ENCODE measurements at places on chromosomes 3 and 15.

DNA sequence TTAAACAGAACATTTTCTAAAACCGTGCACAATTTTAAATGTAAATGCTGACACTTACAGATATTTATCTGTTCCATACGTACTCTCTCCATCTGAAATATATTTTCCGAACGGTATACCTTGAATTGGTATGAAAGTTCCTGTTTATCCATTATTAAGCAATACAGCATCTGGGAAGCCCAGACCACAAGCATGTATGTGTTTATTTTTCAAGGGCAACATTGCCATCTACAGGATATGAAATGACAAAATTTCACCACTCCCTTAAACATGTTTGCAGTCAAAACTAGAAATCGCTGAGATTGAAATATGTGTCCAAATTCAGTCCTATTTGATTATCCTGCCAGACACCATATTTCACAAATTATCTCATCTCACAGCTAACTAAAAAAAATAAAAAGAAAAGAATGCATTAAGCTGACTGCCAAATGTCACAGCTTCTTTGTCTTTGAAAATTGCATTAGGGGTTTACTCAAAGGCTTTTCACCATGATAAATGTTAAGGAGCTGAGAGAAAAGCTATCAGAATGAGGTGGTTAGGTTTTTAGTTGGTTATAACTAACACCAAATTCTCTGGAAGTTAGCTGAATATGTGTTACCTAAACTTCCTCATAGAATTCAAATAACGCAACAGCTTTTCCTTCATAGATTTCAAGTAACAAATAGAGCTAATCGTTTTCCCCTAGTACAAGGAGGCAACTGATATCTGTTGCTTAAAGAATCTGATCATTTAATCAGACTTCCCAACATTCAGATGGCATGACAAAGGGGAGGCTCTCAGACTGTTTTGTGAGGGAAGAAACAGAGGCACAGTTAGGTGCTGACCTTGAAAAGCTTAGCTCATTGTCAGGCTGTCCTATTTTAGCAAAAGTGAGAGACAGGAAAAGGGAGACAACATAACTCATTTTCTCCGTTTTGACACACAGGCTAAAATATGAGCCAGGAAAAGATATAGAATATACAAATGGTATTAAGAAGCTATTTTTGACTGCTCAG is 533.1 kb downstream of the TBL1XR1 start:
- DNase-seq: no peak

- DNase-seq: no peak
These were observed 16.1 kb upstream of the OR5AC2 start for GRCh38 chr3:98070840-98071239.

GRCh38 chr3:16498130-16498890 is 15.2 kb downstream of the RFTN1 start:
- no peak for DNase-seq

- DNase-seq: no peak
These were observed 56.5 kb downstream of the HEG1 start for GRCh38 chr3:124999317-124999716.

DNA sequence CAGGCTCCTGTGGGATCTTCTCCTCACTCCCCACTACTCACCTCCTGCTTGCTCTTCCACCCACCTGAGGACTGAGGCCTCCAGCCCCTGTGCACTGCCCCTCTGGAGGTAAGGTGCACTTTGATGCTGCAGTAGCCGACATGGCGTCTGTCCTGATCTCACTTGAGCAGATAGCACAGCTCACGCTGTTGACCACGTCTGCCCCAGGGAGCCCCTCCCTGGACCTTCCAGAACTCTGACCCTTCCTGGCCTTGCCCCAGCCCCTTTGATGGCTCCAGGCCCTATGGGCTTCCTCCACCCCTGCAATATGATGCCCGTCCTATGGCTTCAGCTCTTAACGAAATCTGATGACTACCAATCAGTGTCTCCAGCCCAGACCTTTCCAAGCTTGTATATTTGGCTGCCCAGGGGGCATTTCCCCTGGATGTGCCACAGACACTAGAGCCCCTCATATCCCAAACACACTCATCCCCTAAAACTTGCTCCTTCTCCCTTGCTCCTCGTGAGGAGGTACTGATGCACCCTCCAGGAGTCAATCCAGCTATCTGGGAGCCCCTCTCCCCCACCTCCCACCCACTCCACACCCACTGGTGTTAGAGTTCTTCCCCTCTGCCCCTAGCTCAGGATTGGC is 27.1 kb downstream of the KY start:
- no peak for DNase-seq

DNA sequence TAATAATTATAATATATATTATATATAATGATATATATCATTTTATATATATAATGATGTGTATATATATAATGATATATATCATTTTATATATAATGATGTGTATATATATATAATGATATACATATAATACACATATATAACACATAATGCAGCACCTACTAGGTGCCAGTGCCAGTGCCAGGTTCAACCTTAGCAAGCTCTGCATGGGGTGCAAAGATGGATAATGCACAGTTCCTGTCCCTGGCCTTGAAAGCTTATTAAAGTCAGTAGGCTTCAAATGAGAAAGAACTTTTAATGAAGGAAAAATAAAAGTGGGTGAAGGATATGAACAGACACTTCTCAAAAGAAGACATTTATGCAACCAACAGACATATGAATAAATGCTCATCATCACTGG is 192.7 kb upstream of the SLC2A2 start:
- no peak for DNase-seq

DNA sequence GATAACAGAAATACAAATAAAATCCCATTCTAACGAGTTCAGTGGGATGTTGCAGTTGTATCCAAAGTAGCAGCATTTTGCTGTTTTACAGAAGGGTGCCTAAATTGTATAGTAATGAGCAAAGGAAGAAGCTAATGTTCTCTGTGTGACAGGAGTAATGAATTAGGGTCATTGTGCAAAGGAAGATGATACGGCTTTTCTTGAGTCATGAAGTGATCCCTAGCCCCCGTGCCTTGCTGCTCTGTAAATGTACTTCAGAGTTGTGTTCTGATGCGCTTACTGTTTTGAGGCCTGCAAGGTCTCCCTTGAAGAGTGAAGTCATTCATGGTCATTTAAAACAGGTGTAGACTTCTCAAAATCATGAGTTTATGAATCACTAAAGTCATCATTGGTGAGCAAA is 37.9 kb downstream of the ATP1B3 start:
- no peak for DNase-seq

- DNase-seq: no peak
These were observed 921.4 kb downstream of the MCTP2 start for GRCh38 chr15:95152741-95153140.

DNA sequence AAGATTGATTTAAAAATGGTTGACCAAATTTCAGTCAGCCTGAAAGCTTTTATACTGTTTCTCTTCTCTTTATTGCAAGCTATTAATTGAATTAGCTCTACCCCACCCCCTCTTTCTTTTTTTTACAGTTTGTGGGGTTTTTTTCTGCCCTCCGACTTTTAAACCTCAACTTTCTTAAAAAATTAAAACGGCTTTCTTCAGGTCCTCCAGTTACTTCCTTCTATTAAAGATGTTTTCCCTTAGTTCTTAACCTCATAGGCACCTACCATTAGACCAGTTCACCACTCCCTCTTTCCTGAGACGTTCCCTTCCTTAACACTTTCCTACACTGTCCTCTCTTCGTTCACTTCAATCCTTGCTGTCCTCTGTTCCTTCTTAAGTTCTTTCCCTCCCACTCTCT is 52.4 kb downstream of the ATP8B4 start:
- DNase-seq: no peak

GRCh38 chr3:135908225-135908624 is 57.3 kb upstream of the PPP2R3A start:
- DNase-seq: no peak

DNA sequence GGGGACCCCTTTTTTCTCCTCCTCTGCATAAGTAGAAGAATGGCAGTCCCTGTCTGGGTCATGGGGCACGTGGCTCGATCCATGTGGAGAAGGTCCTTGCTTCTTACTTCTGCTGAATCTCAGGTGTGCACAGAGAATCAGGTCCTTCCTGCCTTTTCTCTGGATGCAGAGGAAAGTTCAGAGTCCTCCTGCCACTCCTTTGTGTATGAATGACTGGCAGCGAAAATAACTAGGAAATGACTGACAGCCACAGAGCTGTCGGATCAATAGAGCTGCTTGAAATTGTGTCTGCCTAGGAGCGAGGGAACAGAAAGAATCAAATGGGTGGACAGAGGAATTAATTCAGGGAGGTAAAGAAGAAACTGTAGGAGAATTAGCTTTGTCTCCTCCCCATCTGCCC is 49.6 kb upstream of the ROPN1 start:
- no peak for DNase-seq

GRCh38 chr15:90970274-90970673 is 15.6 kb downstream of the RCCD1 start:
- no peak for DNase-seq

DNA sequence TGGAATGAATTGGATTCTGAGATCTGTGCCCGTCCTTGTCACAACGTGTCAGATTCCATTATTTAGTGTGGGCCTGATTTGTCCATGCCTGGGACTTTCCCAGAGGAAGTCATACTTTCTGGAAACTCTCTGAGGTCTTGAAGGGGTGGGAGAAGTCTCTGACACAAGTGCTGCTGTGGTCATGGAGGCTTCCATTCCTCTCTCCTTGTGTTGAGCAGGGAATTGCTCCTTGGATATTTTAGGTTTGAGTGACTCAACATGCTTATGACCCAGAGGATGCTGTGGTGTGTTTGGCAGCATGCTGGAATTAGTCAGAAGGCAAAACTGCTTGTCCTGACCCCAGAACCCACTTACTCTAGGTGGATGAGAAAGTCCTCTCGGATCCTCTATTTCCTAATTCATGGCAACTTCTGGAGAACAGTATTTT is 132.1 kb downstream of the LPP start:
- no peak for DNase-seq

- no peak for DNase-seq
These were observed 2.9 kb downstream of the TPM1 start for GRCh38 chr15:63045465-63045840.

DNA sequence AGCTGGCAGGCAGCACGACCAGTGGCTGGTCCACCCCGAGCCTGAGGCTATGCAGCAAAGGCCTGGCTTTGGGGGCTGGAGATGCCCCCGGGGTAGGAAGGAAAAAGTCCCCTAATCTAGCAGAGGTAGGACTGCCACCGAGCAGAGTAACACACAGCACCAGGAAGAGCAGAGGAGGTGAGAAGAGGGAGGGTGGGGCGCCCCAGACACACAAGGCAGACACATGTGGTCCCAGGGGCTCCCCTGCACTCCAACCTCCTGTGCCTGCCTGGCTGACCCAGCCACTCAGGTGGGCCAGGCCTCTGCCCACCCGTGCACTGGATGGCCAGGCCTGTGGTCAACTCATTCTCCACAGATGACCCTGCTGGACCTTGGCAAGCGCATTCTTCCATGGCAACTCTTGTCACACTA is 112.4 kb downstream of the ADCY5 start:
- DNase-seq: no peak

GRCh38 chr15:38842226-38842625 is 277.6 kb upstream of the RASGRP1 start:
- no peak for DNase-seq

DNA sequence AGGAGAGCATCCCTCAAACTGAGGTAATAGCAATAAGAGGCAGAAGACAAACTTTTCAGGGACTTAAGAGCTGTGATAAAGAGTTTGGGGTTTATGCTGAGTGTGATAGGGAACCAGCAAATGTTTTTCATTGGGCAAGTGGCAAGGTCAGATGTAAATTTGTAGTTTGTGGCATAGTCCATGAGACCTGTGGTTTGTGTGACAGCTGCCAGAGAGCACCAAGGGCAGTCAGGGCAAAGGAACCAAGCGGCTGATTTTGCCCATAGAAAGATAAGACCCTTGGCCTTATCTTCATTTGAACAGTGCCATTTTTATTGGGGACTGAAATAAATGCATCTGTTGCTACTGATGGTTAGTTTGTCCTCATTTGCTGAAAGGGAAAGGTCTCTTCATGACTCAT is 220.3 kb downstream of the LRRN1 start:
- DNase-seq: no peak

DNA sequence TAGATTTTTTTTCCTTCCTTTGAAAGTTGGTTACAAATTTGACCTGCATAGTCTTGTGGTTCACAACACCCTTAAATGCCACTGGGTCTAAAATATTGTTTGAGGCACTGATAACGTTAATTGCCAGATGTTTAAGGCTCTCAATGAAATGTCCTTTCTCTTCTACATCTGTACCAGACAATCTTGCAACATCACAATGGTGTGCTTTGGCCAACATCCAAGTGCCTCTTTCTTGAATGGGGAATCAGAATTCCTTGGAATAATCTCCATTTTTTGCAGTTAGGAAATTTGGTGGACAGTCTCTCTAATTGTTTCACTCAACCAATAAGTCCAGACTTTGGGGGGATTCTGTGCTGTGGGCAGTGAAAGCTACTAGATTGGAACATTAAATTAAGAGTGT is 26.0 kb upstream of the PEX5L start:
- DNase-seq: no peak

DNA sequence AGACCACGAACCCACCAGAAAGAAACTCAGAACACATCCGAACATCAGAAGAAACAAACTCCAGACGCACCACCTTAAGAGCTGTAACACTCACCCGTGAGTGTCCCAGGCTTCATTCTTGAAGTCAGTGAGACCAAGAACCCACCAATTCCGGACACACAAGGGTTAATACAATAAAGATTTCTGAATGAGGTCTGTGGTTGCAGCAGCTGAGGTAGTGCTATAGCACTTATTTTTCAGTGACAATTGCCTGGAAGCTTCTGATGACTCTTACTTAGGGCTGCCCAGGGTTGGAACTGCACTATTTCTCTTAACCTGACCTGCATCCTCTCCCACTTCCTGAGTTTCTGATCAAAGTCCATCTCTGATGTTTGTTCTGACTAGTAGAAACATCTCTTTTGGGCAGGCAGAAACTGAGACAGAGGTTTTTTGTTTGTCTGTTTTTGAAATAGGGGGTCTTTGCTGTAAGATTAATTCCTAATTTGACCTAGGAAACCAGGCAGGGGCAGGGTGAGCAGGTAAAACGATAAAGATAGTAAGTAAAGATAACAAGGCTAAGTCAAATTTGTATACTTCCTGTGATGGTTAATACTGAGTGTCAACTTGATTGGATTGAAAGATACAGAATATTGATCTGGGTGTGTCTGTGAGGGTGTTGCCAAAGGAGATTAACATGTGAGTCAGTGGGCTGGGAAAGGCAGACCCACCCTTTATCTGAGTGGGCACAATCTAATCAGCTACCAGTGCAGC is 169.1 kb downstream of the GAP43 start:
- DNase-seq: no peak

GRCh38 chr15:56128081-56128480 is 115.6 kb downstream of the RFX7 start:
- no peak for DNase-seq

DNA sequence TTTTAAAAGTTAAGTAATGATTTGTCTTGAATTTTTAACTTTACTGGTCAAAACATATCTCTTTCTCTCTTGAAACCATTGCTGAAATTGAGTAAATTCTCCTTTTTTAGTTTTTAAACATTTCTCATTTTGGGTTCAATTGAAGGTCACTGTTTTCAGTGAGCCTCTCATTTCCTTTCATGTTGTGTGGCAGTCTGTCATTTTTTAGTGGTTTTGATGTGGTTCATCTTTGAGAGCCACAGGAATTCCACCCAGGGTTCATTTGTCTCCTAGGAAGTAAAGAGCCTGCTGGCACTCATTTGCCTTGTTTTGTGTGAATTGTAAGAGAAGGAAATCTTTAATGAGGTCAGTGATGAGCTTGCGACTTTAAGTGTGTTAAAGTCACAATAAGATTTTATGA is 10.4 kb downstream of the CLDN11 start:
- DNase-seq: no peak

GRCh38 chr3:194756460-194756779 is 70.7 kb downstream of the FAM43A start:
- DNase-seq: no peak

Measured in activated T-helper 1 cell treated with anti-CD3 and anti-CD28 coated beads, Interleukin-2, amount 50 U/mL, for 16 hours (primary cell).